ENCODE measurements at places on chromosomes 5 and 9. TPM values are rescaled to one million over a fixed set of nuclear protein-coding genes. Genes with fewer than 3 reads are reported as not detected.

MCTP1 gene
- polyA plus RNA-seq, result 5.6 TPM

EDIL3 gene
- 46.8 TPM for polyA plus RNA-seq

GRCh38 chr9:17888066-17888465 lies 309.2 kb downstream of the SH3GL2 start:
- no peak for DNase-seq

- no peak for DNase-seq
Observed at GRCh38 chr9:97863314-97863713, 10.3 kb downstream of the FOXE1 start.

- DNase-seq, result no peak
Observed at GRCh38 chr9:6024035-6024554, 8.7 kb upstream of the RANBP6 start.

GRCh38 chr9:32431940-32432555 lies 47.6 kb downstream of the ACO1 start:
- DNase-seq, result peak; percentile 9

GRCh38 chr9:36575411-36575882 lies 2.8 kb downstream of the MELK start:
- DNase-seq, result no peak

DNA sequence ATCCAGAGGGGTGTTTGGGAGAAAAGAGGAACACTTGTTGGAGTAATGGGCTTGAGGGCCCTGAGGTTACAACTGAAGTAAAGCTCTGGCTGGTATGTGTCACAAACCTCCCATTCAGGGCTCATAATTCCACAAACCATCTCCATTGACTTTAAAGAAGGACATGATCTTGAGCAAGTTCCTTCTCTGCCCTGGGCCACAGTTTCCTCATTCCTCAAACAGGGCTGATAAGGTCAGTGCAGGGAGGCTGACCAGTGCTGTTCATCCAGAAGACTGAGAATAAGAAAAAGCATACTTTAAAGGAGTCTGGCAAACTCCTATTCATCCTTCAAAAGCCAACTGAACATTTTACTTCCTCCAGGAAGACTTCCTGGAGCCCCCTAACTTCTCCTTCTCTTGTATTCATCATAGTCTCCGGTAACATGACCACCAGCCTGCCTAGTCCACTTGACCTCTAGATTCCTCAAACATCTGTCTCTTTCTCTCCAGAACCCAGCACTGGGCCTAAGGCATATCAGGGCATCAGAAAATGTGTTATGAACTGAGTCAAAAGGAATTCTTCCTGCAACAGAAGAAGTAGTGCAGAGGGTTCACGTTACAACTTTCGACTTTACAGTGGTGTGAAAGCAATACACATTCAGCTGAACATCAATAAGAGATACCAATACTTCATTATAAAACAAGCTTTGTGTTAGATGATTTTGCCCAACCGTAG lies 20.7 kb upstream of the PTPN3 start:
- no peak for DNase-seq

Data from renal pelvis (tissue), 12 donors.